Left hindlimb (tissue), 1 donor: ENCODE measurements at places on chromosomes 13 and 19.
A peak's percentile ranks its signal among the peaks of the same experiment; 100 is the strongest.

DNA sequence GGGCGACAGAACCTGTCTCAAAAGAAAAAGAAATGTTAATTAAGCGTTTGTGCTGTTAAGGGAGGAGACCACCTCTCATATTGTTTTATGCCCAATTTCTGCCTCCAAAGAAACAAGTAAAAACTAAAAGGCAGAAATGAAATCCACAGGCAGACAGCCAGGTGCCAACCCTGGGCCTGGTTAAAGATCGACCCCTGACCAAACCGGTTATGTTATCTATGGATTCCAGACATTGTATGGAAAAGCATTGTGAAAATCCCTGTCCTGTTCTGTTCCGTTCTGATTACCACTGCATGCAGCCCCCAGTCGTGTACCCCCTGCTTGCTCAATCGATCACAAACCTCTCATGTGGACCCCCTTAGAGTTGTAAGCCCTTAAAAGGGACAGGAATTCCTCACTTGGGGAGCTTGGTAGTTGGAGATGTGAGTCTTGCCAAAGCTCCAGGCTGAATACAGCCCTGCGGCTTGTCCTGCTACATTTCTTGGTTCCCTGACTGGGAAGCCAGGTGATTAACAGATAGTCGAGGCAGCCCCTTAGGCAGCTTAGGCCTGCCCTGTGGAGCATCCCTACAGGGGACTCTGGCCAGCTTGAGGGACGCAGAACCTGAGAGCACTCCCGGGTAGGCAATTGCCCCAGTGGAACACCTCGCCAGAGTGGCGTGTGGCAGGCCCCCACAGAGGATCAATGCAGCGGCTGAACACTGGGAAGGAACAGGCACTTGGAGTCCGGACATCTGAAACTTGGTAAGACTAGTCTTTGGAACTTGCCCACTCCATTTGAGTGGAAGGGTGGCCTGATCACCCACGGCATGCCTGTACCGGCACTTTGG is 748 bp upstream of the ZNF552 start:
- DNase-seq, result no peak

- no peak for DNase-seq
These were observed 16.6 kb downstream of the LMO7 start for GRCh38 chr13:75652726-75653125.

DNA sequence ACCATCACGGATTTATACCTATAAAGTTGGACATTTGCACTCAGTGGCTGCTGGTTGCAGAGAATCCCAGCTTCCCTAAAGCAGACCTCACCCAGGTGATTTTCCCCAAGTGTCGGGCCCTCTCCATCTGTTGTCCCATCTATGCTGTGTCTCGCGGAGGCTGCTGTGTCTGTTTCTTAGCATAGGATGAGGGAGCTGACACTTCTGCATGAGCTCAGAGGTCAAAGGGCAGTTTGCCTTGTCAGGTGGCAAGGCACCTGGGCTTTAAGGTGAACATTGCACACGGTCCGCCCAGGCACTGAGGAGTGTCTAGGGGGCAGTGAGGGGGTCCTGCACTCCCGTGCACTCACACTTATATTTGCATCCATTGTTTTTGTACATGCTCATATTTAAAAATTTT is 151.6 kb downstream of the ZIC5 start:
- no peak for DNase-seq

- no peak for DNase-seq
These were observed 26.5 kb downstream of the PAK4 start for GRCh38 chr19:39152066-39152465.

DNA sequence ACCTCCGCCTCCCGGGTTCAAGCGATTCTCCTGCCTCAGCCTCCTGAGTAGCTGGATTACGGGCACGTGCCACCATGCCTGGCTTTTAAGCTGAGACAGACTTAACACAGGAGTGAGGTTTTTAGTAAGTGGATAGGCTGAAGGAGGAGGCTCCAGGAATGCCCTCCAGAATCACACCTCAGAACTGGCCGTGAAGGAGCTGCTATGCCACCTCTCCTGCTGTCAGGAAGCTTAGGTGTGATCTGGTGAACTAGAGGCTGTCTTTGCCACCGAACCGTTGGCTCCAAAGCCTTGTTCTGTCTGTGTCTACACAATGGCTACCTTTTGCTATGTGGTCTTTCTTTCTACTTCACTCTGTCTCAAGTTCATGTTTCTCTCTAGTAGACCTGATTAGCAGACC is 4.2 kb downstream of the PDCD2L start:
- DNase-seq, result no peak

GRCh38 chr19:44748426-44749254 is at the start of gene BCL3:
Gene BCL3, plus strand, starts transcription at chr19:44748708. Its CDS starts 83 bp downstream, at chr19:44748791.
- DNase-seq, result peak; percentile 74

- DNase-seq, result peak; percentile 8
These were observed 127.6 kb downstream of the URI1 start for GRCh38 chr19:30069535-30070197.

DNA sequence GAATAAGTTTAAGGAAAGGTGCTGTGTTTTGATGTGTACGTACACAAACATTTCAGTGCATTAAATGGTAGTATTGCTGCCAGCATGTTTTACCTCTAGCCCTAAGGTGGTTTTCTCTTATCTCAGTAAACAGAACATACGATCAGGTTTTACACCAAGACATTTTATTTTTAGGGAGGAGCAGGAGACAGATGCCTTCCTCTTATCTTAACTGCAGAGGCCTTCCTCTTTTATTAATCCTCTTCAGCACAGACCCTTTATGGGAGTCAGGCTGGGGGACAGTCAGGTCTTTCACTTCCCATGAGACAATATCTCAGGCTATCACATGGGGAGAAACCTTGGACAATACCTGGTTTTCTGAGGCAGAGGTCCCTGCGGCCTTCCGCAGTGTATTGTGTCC is 14.9 kb upstream of the ZNF611 start:
- DNase-seq, result no peak

- DNase-seq, result no peak
These were observed 22.7 kb downstream of the ZNF431 start for GRCh38 chr19:21164541-21164940.

GRCh38 chr13:27005556-27005955 is 166.1 kb downstream of the USP12 start:
- DNase-seq, result no peak

- DNase-seq, result no peak
These were observed 17.6 kb upstream of the COG3 start for GRCh38 chr13:45447050-45447661.

GRCh38 chr13:19604306-19604705 is 29.2 kb upstream of the MPHOSPH8 start:
- DNase-seq, result no peak

DNA sequence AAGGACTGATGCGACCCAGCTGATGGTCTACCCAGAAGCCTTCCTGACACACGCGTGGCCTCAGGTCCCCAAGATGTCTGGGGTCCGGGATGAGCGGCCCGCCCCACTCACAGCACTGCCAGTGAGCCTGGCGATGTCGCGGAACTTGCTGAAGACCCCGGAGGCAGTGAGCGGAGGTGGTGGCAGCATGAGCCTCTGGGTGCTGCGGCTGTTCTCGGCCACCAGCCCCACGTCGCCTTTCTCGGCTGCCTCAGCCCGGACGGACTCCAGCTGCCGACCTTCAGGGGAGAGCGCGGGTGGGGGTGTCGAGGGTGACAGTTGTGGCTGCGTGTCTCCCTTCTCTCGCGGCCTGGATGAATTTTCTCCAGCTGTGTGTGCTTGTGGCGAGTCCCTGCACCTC is 26.8 kb upstream of the PLA2G4C start:
- DNase-seq, result no peak

- no peak for DNase-seq
These were observed 15.7 kb upstream of the FBXL3 start for GRCh38 chr13:77042566-77043177.

DNA sequence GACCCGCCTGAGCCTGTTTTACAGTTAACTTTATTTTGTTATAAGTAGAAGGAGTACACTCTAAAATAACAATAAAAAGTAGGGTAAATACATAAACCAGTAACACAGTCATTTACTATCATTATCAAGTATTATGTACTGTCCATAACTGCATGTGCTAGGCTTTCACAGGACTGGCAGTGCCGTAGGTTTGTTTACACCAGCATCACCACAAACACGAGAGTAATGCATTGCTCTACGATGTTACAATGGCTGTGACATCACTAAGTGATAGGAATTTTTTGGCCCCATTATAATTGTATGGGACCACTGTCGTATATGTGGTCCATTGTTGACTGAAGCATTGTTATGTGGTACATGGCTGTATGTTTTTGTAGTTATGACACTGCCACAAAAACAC is 41.3 kb upstream of the SLC7A9 start:
- DNase-seq, result no peak

DNA sequence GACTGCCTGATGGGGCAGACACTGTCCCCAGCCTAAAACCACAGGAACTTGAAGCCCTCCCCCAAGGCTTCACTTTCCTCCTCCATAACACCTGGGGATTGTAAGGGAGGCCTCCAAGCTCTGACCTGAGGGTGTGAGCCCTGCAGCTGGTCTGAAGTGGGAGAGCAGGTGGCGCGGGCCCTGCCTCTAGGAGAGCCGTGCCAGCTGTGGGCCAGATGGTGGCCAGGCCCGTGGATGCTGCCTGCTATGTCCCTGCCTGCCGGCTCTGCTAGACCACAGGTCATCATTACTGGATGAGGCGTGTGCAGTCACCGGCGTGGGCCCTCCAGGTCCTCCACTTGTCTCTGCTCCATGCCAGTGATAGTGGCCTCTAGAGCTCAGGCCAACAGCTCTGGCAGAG is 3.5 kb upstream of the KLHL26 start:
- no peak for DNase-seq

DNA sequence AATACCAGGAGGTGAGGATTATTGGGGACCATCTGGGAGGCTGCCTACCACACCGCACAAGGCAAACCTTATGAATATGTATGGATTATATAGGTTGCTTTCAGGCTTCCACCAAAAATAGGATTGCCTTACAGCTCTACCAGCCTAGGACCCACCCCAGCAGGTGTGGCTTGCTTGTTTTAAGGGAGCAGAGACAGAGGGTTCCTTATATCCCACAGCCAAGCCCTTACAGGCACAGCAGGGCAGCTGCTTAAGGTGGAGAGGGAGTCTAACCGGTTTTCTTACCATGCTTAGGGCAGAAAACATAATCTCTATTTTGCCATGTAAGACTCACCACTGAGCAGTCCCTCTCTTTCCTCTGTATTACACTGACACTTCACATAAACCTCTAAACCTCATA is 16.1 kb upstream of the TTYH1 start:
- DNase-seq, result no peak

GRCh38 chr13:95326695-95327094 is 25.4 kb upstream of the ABCC4 start:
- DNase-seq, result no peak

DNA sequence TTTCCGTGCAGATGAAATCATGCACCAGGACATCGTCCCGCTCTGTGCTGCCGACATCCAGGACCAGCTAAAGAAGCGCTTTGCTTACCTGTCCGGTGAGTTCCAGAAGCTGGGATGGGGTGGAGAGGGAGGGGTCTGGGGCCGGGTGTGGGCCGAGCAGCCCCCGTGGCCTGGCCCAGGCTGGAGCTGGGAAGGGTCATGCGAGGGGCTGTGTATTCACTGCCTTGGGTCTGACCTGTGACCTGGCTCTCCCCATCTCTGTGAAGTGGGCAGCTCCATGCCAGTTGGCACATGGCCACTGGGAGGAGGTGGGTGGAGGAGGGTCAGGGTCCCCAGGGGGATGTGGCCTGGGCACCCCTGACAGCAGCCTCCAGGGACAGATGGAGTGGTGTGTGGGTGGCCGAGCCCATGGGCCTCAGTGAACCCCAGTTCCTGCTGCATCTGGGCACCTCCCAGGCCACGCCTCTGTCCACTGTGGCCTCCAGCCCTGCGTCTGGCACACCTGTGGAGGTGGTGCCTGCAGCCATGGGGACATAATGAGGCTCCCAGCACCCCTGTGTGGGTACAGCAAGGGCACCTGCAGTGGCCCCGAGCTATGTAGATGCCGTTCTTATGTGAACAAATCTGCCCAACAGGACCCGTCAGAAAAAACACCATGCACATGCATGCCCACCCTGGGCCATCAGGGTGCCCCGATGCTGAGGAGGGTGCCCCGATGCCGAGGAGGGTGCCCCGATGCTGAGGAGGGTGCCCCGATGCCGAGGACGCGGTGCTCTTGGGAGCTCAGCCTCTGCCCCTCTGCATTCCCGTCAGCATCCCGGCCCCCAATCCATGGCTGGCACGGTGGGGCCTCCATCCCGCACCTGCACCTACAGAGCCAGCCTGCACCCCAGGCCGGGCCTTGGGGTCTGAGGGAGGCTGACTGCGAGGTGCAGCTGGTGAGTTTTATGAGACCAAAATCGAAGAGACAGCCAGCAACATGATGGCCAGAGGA is 46.0 kb downstream of the MCF2L start:
- DNase-seq, result no peak

GRCh38 chr13:29020314-29020713 is 200.2 kb downstream of the MTUS2 start:
- DNase-seq, result no peak

- no peak for DNase-seq
These were observed 86.5 kb downstream of the KCTD12 start for GRCh38 chr13:76799696-76800095.

GRCh38 chr13:20964904-20965303 is 62.4 kb upstream of the XPO4 start:
- DNase-seq, result no peak

GRCh38 chr19:39474139-39474620 is 6.5 kb upstream of the TIMM50 start:
- DNase-seq, result peak; percentile 63

- DNase-seq, result peak; percentile 75
These were observed 3.1 kb downstream of the ADAMTS10 start for GRCh38 chr19:8607386-8607785.

GRCh38 chr13:26585136-26585535 is 27.7 kb downstream of the WASF3 start:
- DNase-seq, result no peak

DNA sequence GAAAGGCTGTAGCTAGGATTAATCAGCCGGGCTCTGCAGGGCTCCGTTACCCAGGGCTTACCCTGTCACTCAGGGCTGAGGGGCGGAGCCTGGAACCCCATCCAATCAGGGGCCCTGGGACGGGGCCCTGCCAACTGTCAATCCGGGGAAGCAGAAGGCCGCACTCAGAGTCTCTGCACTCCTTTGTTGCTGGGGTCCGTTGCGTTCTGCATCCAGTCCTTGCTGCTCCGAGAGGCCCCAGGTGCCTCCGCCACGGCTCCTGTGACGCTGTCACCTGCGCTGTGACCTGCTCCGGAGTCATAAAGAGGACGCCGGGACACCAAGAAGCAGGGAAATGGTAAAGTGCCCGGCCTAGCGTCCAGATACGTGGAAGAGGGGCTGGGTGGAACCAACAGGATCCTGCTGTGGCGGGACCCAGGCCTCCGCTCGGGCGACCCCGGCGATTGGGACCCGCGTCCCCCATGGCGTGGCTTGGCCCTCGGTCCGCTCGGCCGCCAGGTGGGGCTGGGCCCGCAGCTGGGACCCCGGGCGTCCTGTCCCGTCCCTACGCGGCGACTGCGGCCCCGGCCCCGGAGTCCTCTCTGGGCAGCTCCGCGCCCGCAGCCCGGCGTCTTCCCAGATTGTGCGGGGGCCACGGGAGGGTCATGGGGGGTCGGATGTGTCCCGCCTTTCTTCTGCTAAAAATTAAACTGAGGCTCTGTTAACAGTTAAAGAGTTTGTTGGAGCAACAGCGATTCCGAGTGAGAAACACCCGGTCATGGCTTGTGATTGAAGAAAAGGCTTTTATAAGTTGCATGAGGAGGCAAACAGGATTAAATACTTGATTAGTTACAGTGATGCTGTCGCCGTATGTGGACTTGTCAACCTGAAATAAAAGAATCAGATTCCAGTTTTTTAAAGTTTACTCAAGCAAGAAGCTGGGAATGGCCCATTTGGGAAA is at the start of gene ZNF491:
ZNF491 (plus strand) TSS at position 133 of the 940 bp plus-strand sequence. CDS start 7,431 bp downstream, outside the sequence.
- peak; percentile 92 for DNase-seq
